Upper lobe of left lung (tissue), 6 donors: ENCODE measurements at places on chromosomes 2 and 18. TPM values are rescaled to one million over a fixed set of nuclear protein-coding genes. Genes with fewer than 3 reads are reported as not detected.

The LHCGR gene
- total RNA-seq, result not detected

The CHRNG gene
- total RNA-seq, result not detected

The CIB4 gene
- not detected for total RNA-seq

The PRKCE gene
- 80.0 TPM for total RNA-seq
